ENCODE measurements at places on chromosomes 5 and 9.

GRCh38 chr5:139676406-139676805, 28.3 kb downstream of the CXXC5 start:
- no peak for DNase-seq

- DNase-seq: no peak
Observed at GRCh38 chr5:15654779-15655178, 154.8 kb downstream of the FBXL7 start.

GRCh38 chr9:130927338-130927737, 11.7 kb downstream of the FIBCD1 start:
- peak; percentile 67 for DNase-seq

GRCh38 chr5:42880496-42881150, 68.9 kb upstream of the SELENOP start:
- no peak for DNase-seq

- peak; percentile 50 for DNase-seq
Observed at GRCh38 chr5:151020304-151021110, at the start of gene GPX3. TSS of gene GPX3 (plus strand) at chr5:151020591. CDS start at chr5:151020655, 64 bp downstream.

DNA sequence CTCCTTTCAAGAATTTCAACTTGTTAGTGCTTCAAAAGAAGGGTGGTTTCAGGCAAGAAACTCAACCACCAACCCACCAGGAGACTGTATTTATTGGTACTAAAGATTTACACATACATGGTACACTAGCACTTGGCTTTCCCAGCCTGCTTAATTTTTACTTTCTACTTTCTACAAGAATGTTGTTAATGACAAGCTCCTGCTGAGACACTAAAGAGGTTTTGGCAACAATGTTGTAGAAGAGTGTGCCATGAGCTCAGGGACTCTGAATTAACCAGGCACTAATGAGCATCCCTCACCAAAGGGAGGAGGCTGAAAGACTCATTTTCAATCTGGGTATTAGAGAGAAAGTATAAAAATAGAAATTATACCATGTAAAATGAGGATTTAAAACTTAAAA, 195.0 kb downstream of the KIAA0825 start:
- DNase-seq: no peak
